ENCODE measurements at places on chromosomes 2 and 18.

GRCh38 chr18:12996661-12997292, 5.6 kb downstream of the CEP192 start:
- no peak for DNase-seq

GRCh38 chr2:25304826-25305596, 36.7 kb downstream of the DNMT3A start:
- no peak for DNase-seq

DNA sequence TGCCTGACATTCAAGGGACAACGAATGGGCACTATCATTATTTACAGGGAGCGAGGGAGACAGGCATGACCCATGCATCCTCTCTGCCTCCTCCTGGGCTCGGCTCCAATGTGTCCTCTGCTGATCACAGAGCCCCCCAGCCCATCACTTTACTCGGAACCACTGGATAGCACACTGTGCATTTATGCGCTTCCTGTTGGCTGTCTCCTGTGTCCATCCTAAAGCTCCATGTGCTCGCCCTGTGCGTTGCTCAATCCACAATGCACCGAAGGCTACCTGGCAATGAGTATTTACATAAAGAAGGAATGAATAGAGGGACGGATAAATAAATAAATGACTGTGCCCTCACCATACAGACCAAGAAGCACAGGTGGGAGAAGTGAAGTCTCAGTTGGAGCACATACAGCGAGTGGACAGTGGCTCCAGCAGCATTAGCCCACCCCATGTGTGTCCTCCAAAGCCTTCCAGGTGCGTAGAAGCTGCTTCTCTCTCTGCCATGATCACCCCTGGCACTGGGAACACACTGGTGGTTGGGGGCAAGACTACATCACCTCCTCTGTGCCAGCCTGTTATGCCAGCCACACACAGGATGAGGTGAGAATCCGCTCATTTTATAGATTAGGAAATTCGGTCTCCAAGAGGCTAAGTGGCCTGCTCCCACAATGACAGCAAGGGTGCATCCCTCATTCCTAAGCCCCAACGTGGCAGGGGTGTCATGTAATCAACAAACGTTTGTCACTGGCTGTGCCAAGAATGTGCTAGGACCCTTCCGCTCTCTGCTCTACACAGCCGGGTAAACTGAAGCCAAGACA, 2.3 kb upstream of the GDF7 start:
- no peak for DNase-seq

GRCh38 chr2:217398101-217398500, 538.2 kb upstream of the TNP1 start:
- no peak for DNase-seq

DNA sequence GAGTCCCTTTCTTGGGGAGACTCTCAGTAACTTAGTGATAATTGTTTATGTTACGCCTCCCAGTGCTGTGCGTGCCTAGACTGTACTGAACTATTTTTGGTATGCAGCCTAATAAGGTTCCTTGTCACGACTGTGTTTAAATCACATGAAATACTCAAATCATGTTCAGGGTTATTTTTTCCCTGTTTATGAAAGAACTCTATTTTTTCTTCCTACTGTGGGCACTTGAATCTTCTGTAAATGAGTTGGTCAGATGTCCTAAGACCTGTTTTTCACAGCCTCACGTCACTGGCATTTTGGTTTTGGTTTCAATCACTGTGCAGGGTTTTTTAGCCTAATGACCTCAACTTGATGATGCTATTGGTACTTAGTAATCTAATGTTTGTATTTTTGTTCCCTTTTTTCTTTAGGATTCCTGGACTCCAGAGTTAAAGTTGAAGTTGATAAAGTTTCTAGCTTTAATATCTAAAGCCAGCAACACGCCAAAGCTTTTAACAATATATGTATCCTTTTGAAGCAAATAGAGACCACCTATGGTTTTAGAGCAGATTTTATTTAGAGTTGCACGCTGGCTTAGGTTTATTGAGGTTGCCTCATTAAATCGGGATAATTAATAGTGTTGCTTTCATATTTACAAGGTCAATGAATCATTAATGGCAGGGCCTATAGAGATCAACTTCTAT, 24.0 kb downstream of the ARMC9 start:
- peak; percentile 99 for DNase-seq
